ENCODE measurements at places on chromosomes 4 and X.

- peak; percentile 37 for DNase-seq
Observed at GRCh38 chr4:145177511-145177905, 2.9 kb downstream of the OTUD4 start.

DNA sequence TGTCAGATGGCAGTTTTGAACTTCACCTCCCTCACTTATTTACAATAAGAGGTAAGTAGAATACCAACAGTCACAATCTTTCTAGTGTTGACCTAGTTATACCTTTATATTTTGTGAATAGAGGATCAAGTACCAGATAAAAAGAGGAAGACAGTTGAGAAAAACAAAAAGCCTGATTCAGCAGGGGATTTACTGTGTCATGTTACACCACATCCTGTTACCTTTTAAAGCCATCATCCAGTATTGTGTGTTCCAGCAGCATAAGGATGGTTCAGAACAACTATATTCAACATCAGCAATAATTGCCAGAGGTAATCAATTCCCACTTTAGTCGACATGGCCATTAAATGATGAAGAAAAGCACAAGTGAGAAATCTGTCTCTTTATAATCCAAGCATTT, 21.3 kb upstream of the CXCL6 start:
- DNase-seq = no peak

DNA sequence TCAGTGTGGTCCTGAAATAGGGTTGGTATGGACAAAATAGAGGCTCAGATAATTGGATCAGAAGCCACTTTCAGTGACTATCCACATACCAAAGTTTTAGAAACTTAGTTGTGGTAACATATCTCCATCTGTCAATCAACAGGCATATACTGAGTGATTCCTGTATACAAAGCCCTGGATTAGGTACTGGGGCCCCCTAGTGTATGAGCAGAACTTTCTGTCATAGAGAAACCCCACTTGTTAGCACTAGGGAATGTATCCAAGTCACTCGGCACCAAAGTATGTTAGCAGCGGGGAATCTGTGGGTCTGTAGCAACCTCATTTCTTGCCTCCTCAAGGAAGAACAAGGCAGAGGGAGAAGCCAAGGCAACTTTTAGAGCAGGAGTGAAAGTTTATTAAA, 50.7 kb downstream of the MAP7D3 start:
- DNase-seq = peak; percentile 12

- DNase-seq = no peak
Observed at GRCh38 chrX:20951016-20951810, 423.0 kb upstream of the CNKSR2 start.

DNA sequence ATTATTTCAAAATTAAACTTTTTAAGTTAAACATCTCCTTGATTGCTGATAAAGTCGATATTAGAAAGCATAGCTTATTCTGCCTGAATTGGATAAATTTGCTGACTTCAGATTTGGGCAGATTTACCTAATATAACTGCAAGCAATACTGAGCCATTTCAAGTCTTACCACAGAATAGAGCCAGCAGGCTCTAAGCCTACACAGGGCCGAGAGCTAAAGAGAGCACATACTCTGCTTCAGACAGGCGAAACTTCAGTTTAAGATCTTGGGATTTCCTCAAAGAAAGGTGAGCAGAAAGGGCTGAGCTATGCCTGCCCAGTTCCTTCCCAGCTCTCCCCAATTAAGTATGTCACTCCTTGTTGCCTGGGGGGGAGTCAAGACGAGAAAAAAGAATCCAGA, 240.6 kb upstream of the NOCT start:
- DNase-seq = no peak

- no peak for DNase-seq
Observed at GRCh38 chr4:44145868-44146267, 302.7 kb downstream of the KCTD8 start.

DNA sequence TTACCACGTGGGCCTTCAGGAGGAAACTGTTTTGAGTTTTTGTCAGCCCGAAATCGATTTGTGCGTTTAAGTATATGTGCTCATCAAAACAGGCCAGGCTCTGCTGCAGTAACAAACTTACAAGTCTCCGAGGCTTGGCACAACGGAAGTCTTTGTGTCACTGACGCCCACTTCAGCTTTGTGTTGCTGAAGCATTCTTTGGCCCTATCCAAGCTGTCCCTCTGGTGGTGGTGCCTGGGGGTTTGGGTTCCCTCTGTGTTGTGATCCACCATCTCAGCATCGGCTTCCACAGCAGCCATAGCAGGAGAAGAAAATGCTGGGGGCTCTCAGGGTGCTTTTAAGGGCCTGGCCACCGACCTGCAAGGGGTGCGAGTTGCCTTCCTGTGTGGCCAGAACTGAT, 176.4 kb downstream of the PTTG2 start:
- DNase-seq = no peak

DNA sequence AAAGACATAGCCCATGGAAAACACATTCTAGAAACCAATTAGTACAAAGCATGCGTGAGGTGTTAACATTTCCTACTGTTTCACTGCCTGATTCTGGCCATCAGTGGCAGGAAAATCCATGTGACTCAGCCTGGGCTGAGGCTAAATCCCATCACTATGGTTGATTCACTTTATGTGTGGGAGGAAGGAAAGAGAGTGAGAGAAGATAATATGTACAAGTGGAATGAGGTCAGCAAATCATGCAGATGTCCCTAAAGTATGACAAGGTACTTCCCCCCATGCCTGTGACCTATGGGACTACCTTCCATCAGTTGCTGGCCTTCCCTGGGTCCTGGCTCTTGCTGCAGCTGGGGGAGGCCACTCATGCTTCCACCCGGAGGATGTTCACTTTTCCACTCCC, 64.2 kb upstream of the MAP3K15 start:
- DNase-seq = peak; percentile 33

DNA sequence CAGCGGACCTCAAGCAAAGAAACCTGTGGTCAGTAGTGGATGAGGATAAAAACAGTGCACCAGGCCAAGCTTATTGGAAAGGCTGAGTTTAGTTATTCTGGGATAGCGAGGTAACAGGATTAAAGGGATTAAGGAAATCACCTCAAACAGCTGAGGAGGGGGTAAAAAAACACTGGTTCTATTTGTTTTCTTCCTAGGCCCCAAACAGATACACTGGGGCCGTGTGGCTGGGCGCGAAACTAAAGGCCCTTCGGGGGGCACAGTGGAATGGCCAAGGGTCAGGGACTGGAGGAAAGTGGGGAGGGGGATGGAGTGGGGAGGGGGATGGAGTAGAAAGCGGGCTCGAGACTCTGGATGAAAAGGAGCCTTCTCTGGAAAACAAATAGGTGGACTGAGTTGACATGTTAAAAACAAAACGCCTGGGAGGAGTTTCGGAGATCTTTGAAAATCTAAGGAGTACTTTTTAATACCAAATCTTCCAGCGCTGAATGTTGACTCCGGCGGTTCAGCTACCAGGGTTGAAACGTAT, 2.9 kb downstream of the SOX3 start:
- DNase-seq = no peak

DNA sequence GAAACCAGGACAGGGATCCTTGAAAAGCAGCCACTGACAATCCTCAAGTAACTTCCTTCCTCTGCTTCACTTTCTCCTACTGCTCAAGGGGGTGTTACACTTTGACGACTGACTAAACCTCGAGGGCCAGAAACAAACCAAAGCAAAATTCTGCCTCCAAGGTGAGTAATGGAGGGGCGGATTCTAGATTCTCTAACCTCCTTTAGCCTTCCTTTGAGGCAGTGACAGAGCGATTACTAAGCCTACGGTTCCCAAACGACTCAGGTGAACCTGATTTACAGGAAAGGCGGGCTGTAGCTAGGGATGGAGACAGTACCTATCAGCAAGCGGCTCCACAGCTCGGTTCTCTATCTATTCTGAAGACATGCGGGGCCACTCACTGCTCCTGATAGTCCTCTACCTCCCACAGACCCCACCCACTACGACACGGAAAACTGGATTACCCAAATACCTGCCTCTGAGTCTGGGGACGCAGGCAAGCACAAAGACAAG, 487 bp downstream of the TBCK start:
- DNase-seq = peak; percentile 38

DNA sequence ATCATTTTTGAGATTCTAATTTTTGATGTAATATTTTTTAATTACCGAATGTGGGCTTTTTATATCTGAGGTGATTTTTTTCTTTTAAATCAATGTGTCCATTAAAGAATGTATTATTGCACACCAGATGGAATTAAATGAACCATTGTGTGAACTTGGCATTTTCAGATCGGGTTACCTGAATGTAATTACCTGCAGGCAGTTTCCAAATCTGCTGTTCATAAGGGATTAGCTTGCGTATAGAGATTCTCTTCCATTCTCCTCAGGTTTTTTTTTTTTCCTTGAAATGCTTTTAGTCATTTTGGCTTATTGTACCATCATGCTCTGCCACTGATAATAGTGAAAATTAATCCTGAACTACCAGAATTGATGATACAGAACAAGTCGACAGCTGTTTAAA, 511.5 kb upstream of the ATOH1 start:
- no peak for DNase-seq

GRCh38 chrX:29902004-29902403, 313.4 kb upstream of the MAGEB2 start:
- no peak for DNase-seq

Data from GM03348 (cell line).